Fibroblast of lung (primary cell): ENCODE measurements at places on chromosomes 16 and 17. TPM values are rescaled to one million over a fixed set of nuclear protein-coding genes. Genes with fewer than 3 reads are reported as not detected.

The KRT36 gene
- not detected in 2 replicates for total RNA-seq

The TERB1 gene
- total RNA-seq: under 0.01 and 0.17 TPM in 2 replicates

The TEX19 gene
- total RNA-seq: 0.17 TPM in 1 of 2 replicates, not detected in the other

The PIK3R6 gene
- not detected in 2 replicates for total RNA-seq

The GLP2R gene
- total RNA-seq: not detected in 2 replicates

The CDRT15 gene
- total RNA-seq: not detected in 2 replicates

The AANAT gene
- not detected in 2 replicates for total RNA-seq

The TUBG2 gene
- 6.9 and 11.6 TPM in 2 replicates for total RNA-seq

The GRIN2A gene
- total RNA-seq: under 0.01 and 0.33 TPM in 2 replicates

The PYDC1 gene
- not detected in 2 replicates for total RNA-seq

The FSCN2 gene
- 1.5 and 2.0 TPM in 2 replicates for total RNA-seq

The BCL6B gene
- total RNA-seq: under 0.01 and 0.50 TPM in 2 replicates

The NGFR gene
- total RNA-seq: under 0.01 and 0.17 TPM in 2 replicates

The ZSCAN10 gene
- not detected in 2 replicates for total RNA-seq

The QPRT gene
- total RNA-seq: 53.7 and 94.0 TPM in 2 replicates

The ITGA2B gene
- 0.26 and 0.66 TPM in 2 replicates for total RNA-seq

The TPPP3 gene
- total RNA-seq: 1.5 and 3.8 TPM in 2 replicates

The SRP68 gene
- 23.6 and 34.0 TPM in 2 replicates for total RNA-seq

The BAIAP3 gene
- total RNA-seq: 0.26 and 0.83 TPM in 2 replicates

The KRT31 gene
- not detected in 2 replicates for total RNA-seq

The TAT gene
- total RNA-seq: not detected in 2 replicates

The METTL22 gene
- 18.5 and 27.4 TPM in 2 replicates for total RNA-seq

The SLC5A10 gene
- under 0.01 TPM in 1 of 2 replicates, not detected in the other for total RNA-seq

The RAB40C gene
- total RNA-seq: 9.8 and 11.6 TPM in 2 replicates

The ORC6 gene
- total RNA-seq: 1.3 and 5.0 TPM in 2 replicates

The NEUROD2 gene
- total RNA-seq: not detected in 2 replicates

The LPO gene
- not detected in 2 replicates for total RNA-seq

The GPR179 gene
- total RNA-seq: under 0.01 TPM in 2 replicates

The KRTAP1-5 gene
- total RNA-seq: 0.17 TPM in 1 of 2 replicates, not detected in the other

The TGFB1I1 gene
- total RNA-seq: 28.5 and 46.9 TPM in 2 replicates

The KCNG4 gene
- total RNA-seq: not detected in 2 replicates

The GABARAP gene
- 173 and 224 TPM in 2 replicates for total RNA-seq

The RAB26 gene
- 0.51 and 2.0 TPM in 2 replicates for total RNA-seq

The ABR gene
- total RNA-seq: 84.7 and 91.9 TPM in 2 replicates

The PRKCB gene
- under 0.01 TPM in 1 of 2 replicates, not detected in the other for total RNA-seq

The TENT4B gene
- total RNA-seq: 11.0 and 12.2 TPM in 2 replicates

The GPRC5C gene
- 1.5 and 14.6 TPM in 2 replicates for total RNA-seq

The CSH2 gene
- not detected in 2 replicates for total RNA-seq

The SEPTIN12 gene
- total RNA-seq: not detected in 2 replicates

The CNTD1 gene
- 0.26 and 0.66 TPM in 2 replicates for total RNA-seq

The VMO1 gene
- 0.33 and 1.5 TPM in 2 replicates for total RNA-seq

The ABCC6 gene
- total RNA-seq: 2.1 and 6.3 TPM in 2 replicates

The TBKBP1 gene
- total RNA-seq: 11.3 and 11.6 TPM in 2 replicates

The MEIOC gene
- under 0.01 TPM in 1 of 2 replicates, not detected in the other for total RNA-seq

The CHCT1 gene
- 0.26 TPM in 1 of 2 replicates, not detected in the other for total RNA-seq

The TLCD2 gene
- 5.1 and 9.7 TPM in 2 replicates for total RNA-seq

The KRT27 gene
- total RNA-seq: not detected in 2 replicates

The LGALS9B gene
- total RNA-seq: not detected in 2 replicates

The PRAC2 gene
- not detected in 2 replicates for total RNA-seq

The SLFN13 gene
- 2.0 and 2.1 TPM in 2 replicates for total RNA-seq

The VTN gene
- 0.17 and 0.51 TPM in 2 replicates for total RNA-seq

The TBC1D3 gene
- total RNA-seq: not detected in 2 replicates
